ENCODE measurements at places on chromosomes 12 and 14.

GRCh38 chr14:58864751-58865513 is 227.2 kb downstream of the DACT1 start:
- DNase-seq = no peak

GRCh38 chr14:44438221-44438620 is 68.9 kb downstream of the FSCB start:
- DNase-seq = no peak

DNA sequence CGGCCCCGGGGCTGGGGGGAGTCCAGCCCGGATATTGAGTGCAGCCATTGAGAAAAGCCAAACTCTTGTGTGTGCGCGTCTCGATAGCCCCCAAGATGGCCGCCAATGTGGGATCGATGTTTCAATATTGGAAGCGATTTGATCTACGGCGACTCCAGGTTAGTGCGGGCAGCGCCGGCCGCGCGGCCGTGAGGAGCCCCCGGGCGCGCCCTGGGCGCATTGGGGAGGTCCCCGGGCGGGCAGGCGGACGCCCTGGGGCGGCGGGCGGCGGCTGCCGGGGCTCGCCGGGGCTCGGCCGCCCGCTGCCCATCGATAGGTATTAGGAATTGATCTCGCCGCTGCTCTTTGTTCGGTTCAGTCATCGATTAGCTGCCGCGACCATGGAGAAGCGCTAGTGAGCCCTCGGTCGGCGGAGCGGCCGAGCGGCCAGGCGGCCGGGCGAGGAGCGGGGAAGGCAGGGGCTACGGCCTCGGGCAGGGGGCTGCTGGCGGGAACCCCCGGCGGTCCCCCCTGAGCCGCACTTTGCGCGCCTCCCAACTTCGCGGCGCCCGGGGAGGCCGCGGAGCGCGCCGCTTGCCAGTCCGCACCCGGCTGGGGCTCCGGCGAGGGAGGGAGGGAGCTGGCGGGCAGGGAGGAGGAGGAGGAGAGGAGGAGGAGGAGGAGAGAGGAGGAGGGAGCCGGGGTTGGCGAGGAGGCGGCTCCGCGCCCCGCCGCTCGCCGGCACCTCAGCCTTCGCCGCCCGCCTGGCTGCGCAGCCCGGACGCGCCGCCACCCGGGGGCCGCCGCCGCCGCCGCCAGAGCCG is 113.9 kb upstream of the MYL2 start:
- no peak for DNase-seq

DNA sequence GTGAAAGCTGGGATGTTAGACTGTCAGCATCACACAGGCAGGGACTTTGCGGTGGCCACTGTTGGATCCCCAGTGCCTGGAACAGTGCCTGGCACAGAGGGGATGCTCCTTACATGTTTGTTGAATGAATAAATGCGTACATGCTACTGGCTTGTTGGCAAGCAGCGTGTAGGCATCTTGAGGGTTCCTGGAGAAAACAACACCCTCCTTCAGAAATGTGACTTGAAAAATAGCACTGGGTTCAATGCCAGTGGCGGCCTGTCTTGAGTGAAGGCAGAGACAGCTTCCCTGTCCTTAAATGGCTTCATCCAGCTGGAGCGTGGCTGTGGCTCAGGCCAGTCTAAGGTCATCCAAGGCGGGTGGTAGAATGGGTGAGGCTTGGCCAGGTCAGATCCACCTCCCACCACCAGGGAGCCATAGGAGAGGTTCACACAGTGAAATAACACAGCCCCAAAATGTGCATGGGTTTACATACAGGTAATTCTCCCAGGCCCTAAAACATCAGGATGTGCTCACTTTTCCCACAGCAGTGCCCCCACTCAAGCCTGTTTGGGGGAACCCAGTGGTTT is 171.4 kb downstream of the PHETA1 start:
- DNase-seq = no peak

DNA sequence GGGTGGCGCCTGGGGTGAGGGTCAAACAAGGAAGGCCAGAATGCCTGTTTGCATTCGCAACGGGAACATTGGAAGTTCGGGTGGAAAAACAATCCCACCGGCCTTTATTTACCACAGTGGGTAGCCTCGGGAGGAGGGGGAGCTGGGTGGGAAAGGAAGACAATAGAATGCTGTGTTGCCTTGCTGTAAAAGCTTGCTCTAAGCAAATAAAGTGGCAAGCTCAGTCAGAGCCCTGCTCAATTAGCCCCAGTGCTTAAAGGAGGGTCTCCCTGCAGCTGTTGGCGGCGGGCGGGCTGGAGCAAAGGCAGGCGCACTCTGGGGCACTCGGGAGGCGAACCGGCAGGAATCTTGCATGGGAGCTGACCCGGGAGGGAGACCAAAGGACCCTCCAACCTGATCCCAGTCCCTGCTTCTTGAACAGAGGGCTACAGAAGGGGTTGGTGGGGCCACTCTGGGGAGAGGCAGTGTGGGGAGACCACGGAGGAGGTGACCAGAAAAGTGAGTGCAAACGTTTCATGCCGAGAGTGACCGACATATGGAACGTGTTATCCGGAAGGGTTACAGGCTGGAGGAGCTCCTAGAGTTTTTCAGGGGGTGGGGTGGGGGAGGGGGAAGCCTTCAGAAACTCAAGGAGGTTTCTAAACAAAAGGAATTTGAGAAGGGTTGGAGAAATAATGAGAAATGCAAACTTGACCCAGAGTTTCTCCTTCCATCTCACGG is 48.5 kb downstream of the NTF3 start:
- no peak for DNase-seq

- DNase-seq = no peak
Observed at GRCh38 chr14:64632056-64632455, 72.2 kb upstream of the PLEKHG3 start.

DNA sequence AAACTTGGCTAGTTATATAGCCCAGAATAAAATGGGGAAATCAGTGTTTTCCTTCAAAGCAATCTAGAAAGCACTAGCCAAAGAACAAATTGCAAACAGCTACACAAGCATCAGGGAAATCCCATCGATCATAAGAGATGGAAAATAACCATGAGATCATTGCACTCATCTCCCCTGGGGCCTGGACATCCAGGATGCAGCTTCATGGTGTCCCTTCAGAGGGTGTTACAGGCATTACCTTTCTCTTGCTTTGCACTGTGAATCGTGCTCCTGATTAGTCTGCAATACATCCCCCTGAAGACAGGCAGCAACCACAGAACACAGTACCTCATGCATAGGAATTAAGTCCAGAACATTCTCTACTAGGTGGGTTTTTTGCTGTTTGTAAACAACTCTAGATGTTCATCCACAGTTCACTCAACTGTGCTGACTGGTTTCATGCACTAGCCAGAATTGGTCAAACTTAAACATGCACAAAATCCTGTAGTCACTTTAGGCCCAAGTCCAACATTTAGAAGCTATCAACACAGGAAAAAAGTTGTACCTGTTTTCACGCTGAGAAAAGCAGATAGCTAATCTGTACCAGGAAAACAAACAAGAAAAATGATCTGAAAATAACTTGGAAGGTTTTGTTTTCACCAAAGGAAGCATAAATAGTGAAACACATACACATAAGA is 120.1 kb downstream of the ZFP36L1 start:
- DNase-seq = no peak

DNA sequence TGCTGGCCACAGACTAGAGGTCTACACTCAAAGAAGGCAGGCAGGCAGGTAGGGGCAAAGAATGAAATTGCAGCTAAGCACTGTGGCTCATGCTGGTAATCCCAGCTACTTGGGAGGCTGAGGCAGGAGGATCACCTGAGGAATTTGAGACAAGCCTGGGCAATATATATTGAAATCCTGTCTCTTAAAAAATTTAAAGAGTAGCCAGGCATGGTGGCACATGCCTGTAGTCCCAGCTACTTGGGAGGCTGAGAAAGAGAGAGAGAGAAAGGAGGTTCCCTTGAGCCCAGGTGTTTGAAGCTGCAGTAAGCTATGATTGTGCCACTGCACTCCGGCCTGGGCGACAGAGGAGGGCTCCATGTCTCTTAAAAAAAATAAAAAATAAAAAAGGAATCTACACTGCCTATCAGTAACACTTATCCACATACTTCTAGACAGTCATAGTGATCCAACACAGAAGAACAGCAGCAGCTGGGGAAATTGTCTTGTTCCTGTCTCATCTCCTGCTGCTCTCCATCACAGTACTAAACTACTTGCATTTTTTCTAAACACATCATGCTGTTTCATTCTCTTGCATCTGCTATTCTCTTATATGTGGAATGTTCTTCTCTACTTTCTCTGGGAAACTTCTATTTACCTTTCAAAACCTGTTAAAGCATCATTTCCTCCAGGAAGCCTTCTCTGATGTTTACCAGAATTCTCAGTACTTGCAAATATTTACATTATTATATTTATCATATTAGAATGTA is 57.2 kb downstream of the ATF7 start:
- DNase-seq = no peak

- DNase-seq = no peak
Observed at GRCh38 chr12:64395739-64396138, 5.2 kb upstream of the C12orf56 start.

GRCh38 chr12:106418970-106419369 is 61.4 kb downstream of the POLR3B start:
- DNase-seq = no peak

- no peak for DNase-seq
Observed at GRCh38 chr12:66629138-66629870, 49.6 kb downstream of the GRIP1 start.

- DNase-seq = no peak
Observed at GRCh38 chr12:60630796-60631195, 1035.0 kb downstream of the SLC16A7 start.

- DNase-seq = no peak
Observed at GRCh38 chr12:14618983-14619382, 51.3 kb upstream of the PLBD1 start.

DNA sequence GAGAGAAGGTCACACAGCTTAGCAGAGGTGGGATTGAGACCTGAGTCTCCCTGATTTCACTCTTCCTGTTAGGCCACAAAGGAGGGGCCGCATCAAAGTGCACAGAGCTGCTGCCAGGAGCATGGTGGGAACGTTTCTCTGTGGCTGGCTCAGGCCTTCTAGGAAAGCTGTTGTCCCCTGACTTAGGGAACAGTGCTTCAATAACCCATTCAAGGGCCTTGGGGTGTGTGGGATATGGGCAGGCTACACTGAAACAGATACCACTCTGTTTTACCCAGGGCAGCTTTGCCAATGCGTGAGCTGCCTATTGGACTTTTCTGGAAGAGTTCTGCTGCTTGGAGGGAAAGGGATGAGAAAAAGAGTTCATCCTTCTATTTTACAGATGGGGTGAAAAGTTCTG is 110.0 kb downstream of the ADCK1 start:
- no peak for DNase-seq

- no peak for DNase-seq
Observed at GRCh38 chr12:27553941-27554340, 29.9 kb downstream of the PPFIBP1 start.

- DNase-seq = no peak
Observed at GRCh38 chr12:119381471-119382235, 47.1 kb downstream of the CCDC60 start.

DNA sequence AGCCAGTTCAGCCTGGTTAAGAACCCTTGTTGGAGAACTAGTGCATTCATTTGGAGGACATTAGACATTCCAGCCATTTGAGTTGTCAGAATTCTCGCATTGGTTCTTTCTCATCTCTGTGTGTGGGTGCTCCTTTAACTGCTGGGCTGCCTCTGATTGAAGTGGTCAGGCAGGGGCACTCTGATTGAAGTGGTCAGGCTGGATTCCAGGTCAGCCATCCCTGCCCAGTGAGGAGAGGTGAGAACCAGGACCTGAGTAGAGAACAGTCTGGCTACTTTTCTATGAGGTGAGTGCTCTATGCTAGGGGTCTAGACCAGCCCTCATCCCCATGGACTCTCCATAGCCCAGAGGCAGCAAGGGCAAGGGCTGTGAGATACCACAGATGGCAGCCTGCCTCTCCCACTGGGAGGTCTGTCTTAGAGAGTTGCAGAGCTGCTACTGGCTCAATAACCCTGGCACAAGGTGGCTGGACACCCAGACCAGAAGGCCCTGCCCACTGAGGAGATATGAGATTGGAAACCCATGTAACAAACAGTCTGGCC is 691.6 kb downstream of the TMTC2 start:
- no peak for DNase-seq

DNA sequence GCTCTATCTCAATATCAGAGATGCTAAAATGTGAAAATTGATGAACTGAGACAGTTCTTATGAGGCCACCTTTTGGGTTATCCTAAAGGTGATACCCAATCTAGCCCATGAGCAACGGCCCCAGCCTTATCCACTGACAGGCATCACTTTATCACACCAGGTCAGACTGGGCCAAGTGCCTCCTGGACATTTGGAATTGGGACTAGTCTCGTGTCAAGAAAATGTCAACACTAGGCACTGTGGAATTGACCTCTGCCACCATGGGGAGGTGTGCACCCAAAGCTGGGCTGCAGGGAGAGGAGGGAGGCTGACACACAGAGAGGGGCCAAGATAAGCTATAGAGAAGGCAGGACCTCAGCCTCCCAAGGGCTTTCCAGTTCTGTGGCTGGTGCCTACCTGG is 78.5 kb upstream of the ZFP36L1 start:
- DNase-seq = no peak

DNA sequence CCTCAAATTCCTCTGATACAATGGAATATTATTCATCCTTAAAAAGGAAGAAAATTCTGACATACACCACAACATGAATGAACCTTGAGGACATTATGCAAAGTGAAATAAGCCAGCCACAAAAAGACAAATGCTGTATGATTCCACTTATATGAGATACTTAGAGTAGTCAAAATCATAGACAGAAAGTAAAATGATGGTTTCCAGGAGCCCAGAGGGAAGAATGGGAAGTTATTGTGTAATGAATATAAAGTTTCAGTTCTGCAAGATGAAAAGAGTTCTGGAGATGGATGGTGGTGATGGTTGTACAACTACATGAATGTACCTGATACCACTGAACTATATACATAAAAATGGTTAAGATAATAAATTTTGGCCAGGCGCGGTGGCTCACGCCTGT is 18.3 kb downstream of the VWF start:
- DNase-seq = no peak

- no peak for DNase-seq
Observed at GRCh38 chr14:24766434-24766833, 132.4 kb upstream of the GZMB start.

DNA sequence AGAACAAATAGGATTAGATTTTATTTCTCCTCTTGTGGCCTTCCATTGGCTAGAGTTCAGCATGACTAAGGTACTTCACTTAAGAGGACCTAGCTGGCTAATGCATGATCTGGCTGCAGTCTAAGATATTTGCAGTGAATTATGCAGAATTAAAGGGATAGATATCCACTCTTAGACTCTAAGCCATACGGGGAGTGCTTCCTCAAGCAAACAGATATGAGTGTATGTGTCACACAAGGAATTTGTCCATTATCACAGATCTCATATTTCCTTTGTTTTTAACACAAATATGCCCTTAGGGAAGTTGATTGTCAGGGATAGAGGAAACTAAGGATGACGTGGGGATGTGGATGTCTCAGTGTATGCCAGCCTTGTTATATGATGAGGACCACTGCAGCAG is 88.1 kb upstream of the DHRS4 start:
- DNase-seq = no peak

Data from stimulated activated CD4-positive, alpha-beta T cell treated with anti-CD3 and anti-CD28 coated beads, TNF-alpha, amount 100 ng/mL, for 24 hours (primary cell).